ENCODE measurements at places on chromosomes 6 and 20. TPM values are rescaled to one million over a fixed set of nuclear protein-coding genes. Genes with fewer than 3 reads are reported as not detected.

Gene GINS1
- 14.2 TPM for total RNA-seq

Gene SLC24A3
- total RNA-seq, result 3.8 TPM

GRCh38 chr6:125480571-125480970 is 178.8 kb upstream of the HDDC2 start:
- no peaks in the 10 kb centered on the region for H3K27me3 ChIP-seq
- H3K4me1 ChIP-seq, result no peaks in the 10 kb centered on the region
- no peak overlapping the region for H3K4me3 ChIP-seq
- no peak overlapping the region for H3K27ac ChIP-seq

GRCh38 chr6:51365566-51365965 is 546.9 kb downstream of the TFAP2B start:
- H3K36me3 ChIP-seq, result no peaks in the 10 kb centered on the region
- no peak overlapping the region for H3K27ac ChIP-seq
- no peak for DNase-seq
- H3K4me1 ChIP-seq, result no peaks in the 10 kb centered on the region

DNA sequence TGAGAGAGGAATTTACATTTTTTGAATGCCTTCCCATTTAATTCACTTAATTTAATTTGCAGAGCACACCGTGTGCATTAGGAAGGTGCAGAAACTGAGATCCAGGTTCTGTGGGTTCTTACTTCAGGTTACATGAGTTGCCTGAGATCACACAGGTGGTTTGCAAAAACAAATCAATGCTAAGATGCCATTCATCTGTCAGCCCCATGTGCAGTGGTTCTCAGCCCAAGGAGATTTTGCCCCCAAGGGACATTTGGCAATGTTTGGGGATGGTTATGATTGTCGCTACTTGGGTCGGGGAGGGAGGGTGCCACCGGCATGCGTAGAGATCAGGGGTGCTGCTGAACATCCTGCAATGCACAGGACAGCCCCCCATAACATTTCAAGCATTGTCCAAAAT is 34.6 kb downstream of the BANF2 start:
- H3K27ac ChIP-seq, result no peak overlapping the region
- no peak for DNase-seq
- H3K4me3 ChIP-seq, result no peak overlapping the region
- no peaks in the 10 kb centered on the region for H3K36me3 ChIP-seq

- no peak overlapping the region for H3K4me3 ChIP-seq
- no peaks in the 10 kb centered on the region for H3K27me3 ChIP-seq
- no peaks in the 10 kb centered on the region for H3K36me3 ChIP-seq
- no peak overlapping the region for H3K27ac ChIP-seq
- no peaks in the 10 kb centered on the region for H3K4me1 ChIP-seq
These were observed 16.2 kb upstream of the BLCAP start for GRCh38 chr20:37543828-37544227.

- no peak for DNase-seq
- H3K36me3 ChIP-seq, result no peaks in the 10 kb centered on the region
- H3K4me1 ChIP-seq, result no peaks in the 10 kb centered on the region
- no peak overlapping the region for H3K4me3 ChIP-seq
These were observed 23.6 kb upstream of the ZNF337 start for GRCh38 chr20:25720285-25720684.

All from testis (tissue), 5 donors.